Thoracic aorta (tissue), 2 donors: ENCODE measurements at places on chromosomes 16 and 17.

DNA sequence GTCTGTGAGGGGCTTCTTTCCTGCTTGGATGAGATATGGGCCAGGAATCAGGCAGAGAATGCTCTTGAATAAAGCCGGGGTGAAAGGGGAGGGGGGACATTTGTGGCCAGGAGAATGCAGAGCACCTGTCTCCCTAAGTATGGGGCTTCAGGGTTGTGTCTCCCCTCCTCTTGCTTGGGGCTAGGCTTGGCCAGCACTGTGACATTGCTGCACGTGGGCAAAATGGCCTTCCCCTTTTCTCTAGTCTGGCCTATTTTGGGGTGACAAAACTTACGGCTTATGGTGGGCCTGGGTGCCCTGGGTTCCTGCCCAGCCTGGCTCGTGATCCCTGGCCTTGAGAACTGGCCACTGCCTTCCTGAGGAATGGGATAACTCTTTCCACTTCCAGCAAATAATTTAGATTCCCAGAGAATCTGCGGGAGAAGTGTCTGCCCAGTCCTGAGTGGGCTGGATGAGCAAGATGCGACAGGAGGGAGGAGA, 5.6 kb downstream of the NFE2L1 start:
- no peak for DNase-seq

DNA sequence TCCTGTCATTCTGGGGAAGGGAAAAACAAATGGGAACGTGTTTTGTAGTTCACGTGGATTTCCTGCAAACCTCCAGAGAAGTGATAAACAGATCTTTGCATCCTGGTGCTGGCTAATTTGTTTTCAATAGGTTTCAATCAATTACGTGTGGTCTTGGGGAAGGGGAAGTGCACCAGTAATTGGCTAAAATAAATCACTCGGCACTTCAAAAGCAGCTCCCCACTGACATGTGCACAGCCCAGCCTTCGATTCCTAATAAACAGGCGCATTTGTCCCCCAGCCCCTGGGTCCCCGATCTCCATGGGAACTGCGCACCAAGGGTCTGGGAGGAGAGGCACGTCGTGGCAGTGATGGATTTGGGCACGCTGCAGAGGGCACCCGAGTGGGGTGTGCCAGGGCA, 112.9 kb upstream of the GSE1 start:
- no peak for DNase-seq

- no peak for DNase-seq
These were observed 68.8 kb downstream of the CMIP start for GRCh38 chr16:81513204-81514040.

DNA sequence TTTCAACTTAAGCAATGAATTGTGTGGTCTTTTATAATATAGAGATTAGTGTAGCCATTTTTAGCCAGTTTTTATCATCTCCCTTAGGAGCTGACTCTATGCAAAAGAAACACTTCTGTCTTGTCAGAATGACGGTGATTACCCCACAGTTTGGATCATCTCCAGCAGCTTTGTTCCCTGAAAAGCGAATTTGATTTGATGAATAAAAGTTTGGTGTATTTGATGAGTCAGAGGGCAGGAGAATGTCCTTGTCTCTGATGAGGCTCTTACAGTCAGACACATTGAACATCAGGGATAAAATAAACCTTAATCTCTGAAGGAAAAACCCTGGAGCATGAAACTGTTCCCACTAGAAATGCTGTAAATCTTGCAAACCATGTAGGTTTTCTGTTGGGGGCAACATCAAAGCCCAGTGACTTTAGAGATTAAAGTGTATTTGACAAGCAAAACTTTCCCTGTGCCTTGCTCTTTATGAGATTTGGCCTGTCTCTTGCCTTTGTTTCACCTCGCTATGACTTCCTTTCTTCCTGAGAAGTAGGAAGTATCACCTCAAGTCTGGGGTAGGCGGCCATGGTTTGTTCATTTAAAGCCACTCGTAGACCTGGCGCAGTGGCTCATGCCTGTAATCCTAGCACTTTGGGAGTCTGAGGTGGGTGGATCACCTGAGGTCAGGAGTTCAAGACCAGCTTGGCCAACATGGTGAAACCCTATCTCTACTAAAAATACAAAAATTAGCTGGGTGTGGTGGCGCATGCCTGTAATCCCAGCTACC, 209.3 kb downstream of the FTO start:
- DNase-seq = no peak

GRCh38 chr16:75258807-75259141, 7.3 kb upstream of the BCAR1 start:
- DNase-seq = peak; percentile 1

- DNase-seq = no peak
These were observed 117.4 kb upstream of the SMURF2 start for GRCh38 chr17:64779376-64780095.
